ENCODE measurements at places on chromosomes 11 and 22.

- DNase-seq: no peak
These were observed 35.1 kb downstream of the TRIM29 start for GRCh38 chr11:120102864-120103122.

DNA sequence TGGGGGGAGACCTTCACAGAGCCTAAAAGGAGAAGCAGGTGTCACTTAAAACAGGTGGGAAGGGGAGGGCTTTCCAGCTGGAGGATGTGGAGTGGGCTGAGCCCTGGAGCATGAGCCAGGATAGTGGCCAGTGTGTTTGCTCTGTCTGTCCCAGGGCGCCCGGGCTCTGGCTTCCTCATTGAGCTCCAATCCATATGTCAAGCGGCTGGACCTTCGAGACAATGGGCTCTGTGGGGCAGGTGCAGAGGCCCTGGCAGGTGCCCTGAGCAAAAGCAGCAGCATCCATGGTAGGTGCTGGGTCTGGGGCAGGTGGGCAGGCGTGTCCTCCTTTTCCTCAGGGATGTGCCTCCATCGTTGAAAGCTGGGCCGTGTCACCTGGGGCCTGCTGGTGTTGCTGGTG lies 2.0 kb downstream of the LRRC74B start:
- DNase-seq: no peak

DNA sequence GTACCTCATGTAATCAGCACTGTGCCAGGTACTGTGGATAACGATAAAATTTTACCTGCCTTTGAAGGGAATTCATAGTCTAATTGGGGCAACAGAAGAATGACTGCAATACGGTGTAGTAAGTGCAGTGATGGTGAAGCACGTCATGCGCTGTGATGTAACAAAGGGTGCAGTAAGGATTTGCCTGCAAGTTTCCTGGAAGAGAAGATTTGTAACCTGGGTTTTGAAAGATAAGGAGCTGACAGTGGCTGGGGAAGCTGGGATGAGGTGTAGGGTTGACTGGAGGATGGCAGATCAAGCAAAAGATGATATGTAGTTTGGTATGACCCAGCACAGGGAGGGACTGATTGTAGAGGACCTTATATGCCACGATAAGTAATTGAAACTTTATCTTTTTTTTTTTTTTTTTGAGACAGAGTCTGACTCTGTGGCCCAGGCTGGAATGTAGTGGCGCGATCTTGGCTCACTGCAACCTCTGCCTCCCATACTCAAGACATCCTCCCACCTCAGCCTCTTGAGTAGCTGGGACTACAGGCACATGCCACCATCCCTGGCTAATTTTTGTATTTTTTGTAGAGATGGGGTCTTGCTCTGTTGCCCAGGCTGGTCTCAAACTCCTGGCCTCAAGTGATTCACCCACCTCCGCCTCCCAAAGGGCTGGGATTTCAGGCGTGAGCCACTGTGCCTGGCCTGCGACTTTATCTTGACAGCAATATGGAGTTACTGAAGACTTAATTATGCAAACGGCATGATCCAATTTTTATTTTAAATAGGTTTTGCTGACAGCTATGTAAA lies 11.3 kb downstream of the SDHD start:
- no peak for DNase-seq

GRCh38 chr11:9072626-9073176 lies 18.7 kb downstream of the SCUBE2 start:
- DNase-seq: no peak

DNA sequence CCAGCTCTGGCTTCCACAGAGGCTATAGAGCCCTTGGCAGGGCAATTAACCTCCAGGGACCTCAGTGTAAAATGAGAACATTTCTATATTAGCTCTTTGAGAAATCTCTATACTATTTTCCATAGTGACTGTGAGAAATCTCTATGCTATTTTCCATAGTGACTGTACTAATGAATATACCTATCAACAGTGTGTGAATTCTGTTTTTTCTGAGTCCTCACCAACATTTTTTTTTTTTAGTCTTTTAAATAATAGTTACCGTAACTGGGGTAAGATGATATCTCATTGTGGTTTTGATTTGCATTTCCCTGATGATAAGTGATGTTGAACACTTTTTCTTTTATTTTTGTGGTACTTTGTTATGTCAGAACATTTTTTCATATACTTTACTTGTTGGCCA lies 7.0 kb upstream of the MTNR1B start:
- DNase-seq: no peak

- DNase-seq: no peak
These were observed 41.9 kb downstream of the FLRT1 start for GRCh38 chr11:64077607-64078006.

DNA sequence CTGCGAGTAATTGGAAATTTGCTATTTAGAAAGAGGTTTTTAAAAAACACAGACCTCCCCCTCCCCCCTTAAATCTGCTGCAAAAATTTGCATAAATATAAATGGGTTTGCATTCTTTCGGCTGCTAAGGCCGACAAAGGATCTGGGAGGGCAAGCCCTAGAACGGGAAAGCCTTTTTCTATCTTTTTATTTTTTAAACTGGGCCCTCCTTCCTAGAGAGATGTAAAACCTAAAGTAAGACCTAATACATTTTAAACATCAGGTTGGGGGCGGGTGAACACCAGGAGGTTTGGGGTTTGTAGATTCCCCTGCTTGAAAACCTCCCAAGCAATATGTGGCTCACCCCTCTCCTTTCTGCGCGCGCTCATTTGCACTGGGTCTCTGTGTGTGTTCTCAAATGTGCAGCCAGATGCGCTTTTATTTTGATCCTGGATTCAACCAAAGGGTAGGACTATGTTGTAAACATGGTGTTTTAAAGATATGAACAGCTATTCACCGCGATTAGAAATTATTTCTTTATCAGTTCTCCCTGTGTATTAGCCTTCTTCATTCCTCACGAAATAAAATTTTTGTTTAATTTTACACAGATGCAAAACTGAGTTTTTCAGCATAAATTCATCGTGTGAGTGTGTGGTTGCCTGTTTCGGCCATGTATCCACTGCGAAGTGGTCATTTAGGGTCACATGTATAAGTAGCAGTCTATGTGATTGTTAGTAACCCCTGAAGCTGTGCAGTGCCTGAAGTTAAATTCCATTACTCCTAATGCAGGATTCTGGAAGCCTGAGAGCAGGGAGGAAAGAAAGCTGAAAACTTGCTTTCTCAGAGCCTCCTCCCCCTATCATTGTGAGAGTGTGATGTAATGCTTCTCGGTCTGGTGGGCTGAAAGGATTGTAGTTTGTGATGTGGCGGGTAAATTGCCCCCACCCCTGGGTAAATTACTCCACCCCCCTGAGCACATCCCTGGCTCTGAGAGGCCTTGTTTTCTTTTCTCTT lies 988 bp downstream of the TNRC6B start:
- no peak for DNase-seq

- no peak for DNase-seq
These were observed 460 bp downstream of the ZC3H12C start for GRCh38 chr11:110093407-110094297.

DNA sequence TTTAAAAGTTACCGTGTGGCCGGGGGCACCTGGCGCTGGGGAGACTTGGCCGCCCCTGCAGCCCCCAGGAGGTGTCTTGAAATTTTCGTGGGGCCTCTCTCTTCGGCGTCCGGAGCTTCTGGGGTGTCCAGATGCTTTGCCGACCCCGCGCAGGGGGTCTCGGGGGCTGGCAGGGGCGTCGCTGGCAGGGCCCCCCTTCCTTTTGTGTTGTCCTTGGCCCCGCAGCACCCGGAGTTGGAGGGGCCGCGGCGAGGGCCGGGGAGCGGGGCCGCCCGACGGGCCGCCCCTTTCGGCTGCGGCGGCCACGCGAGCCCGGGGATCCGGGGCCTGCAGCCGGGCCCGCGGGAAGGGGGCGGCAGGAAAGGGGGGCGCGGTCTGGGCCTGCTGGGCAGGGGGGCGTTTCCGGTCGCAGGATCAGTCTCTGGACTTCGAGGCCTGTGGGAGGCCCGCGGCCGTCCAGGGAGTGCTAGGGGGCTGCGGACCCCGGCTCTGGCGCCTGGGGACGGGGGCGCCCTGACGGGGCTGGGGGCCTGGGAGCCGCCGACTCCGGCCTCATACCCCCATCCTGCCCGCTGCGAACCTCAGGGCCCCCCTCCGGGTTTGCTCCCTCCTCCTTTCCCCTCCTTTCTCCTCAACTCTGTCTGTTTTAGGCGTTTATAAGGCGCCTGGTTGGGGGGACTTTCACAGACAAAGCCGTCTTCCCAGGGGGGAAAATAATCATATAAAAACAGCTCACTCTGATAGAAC lies 869 bp downstream of the ZC3H7B start:
- no peak for DNase-seq

DNA sequence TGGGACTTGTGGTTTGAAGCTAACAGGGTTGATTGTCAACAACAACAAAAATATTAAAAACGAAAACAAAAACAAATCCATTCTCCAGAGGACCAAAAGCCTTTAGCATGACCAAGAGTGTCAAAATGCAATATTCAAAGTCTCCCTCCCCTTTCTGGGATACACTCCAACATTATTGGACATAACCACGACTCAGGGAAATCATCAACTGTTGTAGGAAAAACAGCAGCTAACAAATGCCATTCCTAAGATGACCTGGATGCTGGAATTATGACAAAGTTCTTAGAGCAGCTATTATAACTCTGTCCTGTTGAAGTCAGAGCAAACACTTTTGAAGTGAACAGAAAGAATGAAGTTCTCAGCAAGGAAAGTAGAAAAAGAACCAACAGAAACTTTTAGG lies 143.0 kb downstream of the TMEM135 start:
- DNase-seq: no peak

DNA sequence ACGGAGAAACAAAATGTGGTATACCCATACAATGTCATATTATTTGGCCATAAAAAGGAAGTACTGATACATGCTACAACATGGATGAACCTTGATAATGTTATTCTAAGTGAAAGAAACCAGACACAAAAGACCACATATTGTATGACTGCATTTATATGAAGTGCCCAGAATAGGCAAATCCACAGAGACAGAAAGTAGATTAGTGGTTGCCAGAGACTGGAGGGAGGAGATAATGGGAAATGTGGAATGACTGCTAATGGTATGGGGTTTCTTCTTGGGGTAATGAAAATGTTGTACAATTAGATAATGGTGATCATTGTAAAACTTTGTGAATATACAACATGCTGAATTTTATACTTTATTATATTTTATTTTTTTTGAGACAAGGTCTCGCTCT lies 5.6 kb upstream of the SLC43A1 start:
- DNase-seq: no peak

- no peak for DNase-seq
These were observed 6.9 kb downstream of the CYTH4 start for GRCh38 chr22:37289156-37289735.

- no peak for DNase-seq
These were observed 4.0 kb downstream of the AIFM3 start for GRCh38 chr22:20970939-20971657.

- no peak for DNase-seq
These were observed 101.0 kb upstream of the SORL1-AS1 start for GRCh38 chr11:121553806-121554205.

DNA sequence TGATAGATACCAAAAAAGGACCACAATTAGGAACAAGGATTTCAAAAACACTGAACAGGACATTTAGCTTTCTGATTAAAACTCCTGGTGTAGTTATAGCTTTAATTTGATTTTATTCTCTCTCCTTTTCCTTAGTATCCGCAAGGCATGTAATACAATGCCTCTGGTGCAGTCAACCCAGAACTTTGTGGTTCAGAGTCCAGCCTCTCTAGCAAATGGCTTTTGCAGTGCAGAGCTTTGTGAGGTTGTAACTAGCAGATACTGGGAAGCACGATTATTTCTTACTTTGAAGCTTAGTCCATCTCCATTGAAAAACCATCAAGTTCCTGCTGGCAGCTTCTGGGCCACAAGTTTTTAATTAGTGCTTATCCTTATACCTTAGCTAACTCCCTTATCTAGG lies 79.8 kb downstream of the GRIA4 start:
- no peak for DNase-seq

- DNase-seq: no peak
These were observed 8.3 kb upstream of the DLAT start for GRCh38 chr11:112016765-112017376.

- no peak for DNase-seq
These were observed 2.1 kb upstream of the DGKZ start for GRCh38 chr11:46345131-46345597.

GRCh38 chr22:50553310-50553709 lies 7.6 kb downstream of the KLHDC7B start:
- no peak for DNase-seq

GRCh38 chr22:44802956-44803355 lies 50.6 kb downstream of the ARHGAP8 start:
- no peak for DNase-seq

GRCh38 chr11:9001736-9002135 lies 2.1 kb downstream of the NRIP3 start:
- DNase-seq: no peak

GRCh38 chr22:17566776-17567175 lies 3.5 kb downstream of the SLC25A18 start:
- DNase-seq: no peak

- no peak for DNase-seq
These were observed 113.8 kb downstream of the NAT10 start for GRCh38 chr11:34219279-34219678.

GRCh38 chr11:131692151-131692550 lies 321.7 kb downstream of the NTM start:
- DNase-seq: no peak

GRCh38 chr22:44074337-44074984 lies 50.4 kb downstream of the PARVB start:
- DNase-seq: no peak

- DNase-seq: no peak
These were observed 18.3 kb upstream of the OR56A3 start for GRCh38 chr11:5923794-5924193.

GRCh38 chr11:72743321-72744221 lies 8.6 kb downstream of the ARAP1 start:
- no peak for DNase-seq

DNA sequence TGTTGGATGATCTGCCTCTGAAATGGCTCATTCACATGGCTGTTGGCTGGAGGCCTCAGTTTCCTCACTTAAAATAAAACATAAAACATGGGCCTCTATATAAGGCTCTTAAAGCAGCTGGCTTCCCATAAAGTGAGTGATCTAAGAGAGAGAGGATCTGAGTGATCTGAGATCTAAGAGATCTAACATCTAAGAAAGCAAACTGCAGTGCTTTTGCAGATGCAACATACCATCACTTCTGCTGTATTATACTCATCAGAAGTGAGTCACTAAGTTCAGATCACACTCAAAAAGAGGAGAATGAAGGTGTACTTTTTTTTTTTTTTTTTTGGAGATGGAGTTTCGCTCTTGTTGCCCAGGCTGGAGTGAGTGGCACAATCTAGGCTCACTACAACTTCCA lies 18.1 kb upstream of the HSPA8 start:
- no peak for DNase-seq

GRCh38 chr11:111637885-111638284 lies 35.6 kb downstream of the SIK2 start:
- no peak for DNase-seq

DNA sequence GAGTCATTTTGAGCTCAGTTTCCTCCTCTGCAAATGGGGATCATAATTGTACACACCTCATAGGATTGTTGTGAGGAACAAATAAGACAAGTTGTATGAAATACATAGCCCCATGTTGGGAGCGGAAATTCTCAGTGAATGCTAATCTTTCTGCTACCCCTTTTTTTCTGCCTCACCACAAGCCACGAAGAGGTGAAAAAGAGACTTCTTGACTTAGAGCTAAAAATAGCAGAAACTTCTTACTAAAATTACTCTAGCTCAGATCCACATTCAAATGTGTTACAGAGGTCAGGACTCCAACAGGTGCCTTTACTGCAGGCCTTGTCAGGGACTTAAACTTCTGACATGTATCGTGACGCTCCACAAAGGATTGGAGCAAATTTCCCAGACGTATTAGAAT lies 128.5 kb downstream of the MIAT start:
- DNase-seq: no peak

Measured in stimulated activated CD4-positive, alpha-beta T cell treated with anti-CD3 and anti-CD28 coated beads, Interleukin-1b, Interleukin-23, amount 100 ng/mL, for 24 hours (primary cell).